ENCODE measurements at places on chromosomes 6 and 20. TPM values are rescaled to one million over a fixed set of nuclear protein-coding genes. Genes with fewer than 3 reads are reported as not detected.

The KHDC1L gene
- not detected for total RNA-seq

The PLEKHG1 gene
- 71.1 TPM for total RNA-seq

The CNR1 gene
- 16.7 TPM for total RNA-seq

The HUS1B gene
- 0.77 TPM for total RNA-seq

The CFAP61 gene
- 0.61 TPM for total RNA-seq

The RUNX2 gene
- total RNA-seq: 1.6 TPM

The CDSN gene
- not detected for total RNA-seq

The TRIM40 gene
- not detected for total RNA-seq

The B3GAT2 gene
- not detected for total RNA-seq

The RAET1G gene
- 0.51 TPM for total RNA-seq

The SSTR4 gene
- total RNA-seq: not detected

The WFDC5 gene
- not detected for total RNA-seq

The TRIM10 gene
- total RNA-seq: not detected

The DEFB123 gene
- total RNA-seq: not detected

The SPEF1 gene
- total RNA-seq: not detected

The TSBP1 gene
- total RNA-seq: not detected

The SAPCD1 gene
- total RNA-seq: 2.0 TPM

The ULBP1 gene
- 0.19 TPM for total RNA-seq

The MUC21 gene
- not detected for total RNA-seq

The ENPP4 gene
- 21.1 TPM for total RNA-seq

The SIRPD gene
- 0.42 TPM for total RNA-seq

The POPDC3 gene
- 9.7 TPM for total RNA-seq

The SLC12A5 gene
- total RNA-seq: 1.7 TPM

The NDUFAF4 gene
- total RNA-seq: 49.3 TPM

The TSHZ2 gene
- total RNA-seq: 60.5 TPM

The ITPR3 gene
- 18.5 TPM for total RNA-seq

The UTRN gene
- total RNA-seq: 193 TPM

The NMBR gene
- not detected for total RNA-seq

The RPS6KA2 gene
- total RNA-seq: 45.2 TPM

The ISM1 gene
- 4.0 TPM for total RNA-seq

The HLA-DRB1 gene
- total RNA-seq: 133 TPM

The RNF182 gene
- 1.7 TPM for total RNA-seq

The TBXT gene
- not detected for total RNA-seq

The FKBP1C gene
- not detected for total RNA-seq

The ROS1 gene
- total RNA-seq: not detected

The RBPJL gene
- not detected for total RNA-seq

The PSORS1C2 gene
- total RNA-seq: not detected

The SLPI gene
- 16.5 TPM for total RNA-seq

The STMN3 gene
- 9.9 TPM for total RNA-seq

The C20orf96 gene
- total RNA-seq: 5.0 TPM

The MRAP2 gene
- total RNA-seq: 0.16 TPM

The BIRC7 gene
- 0.35 TPM for total RNA-seq

The CDH22 gene
- total RNA-seq: 0.35 TPM

The CLDN20 gene
- not detected for total RNA-seq

The ADGRF5 gene
- 71.1 TPM for total RNA-seq

The PRR18 gene
- 1.0 TPM for total RNA-seq

Measured in mesenteric fat pad (tissue), 1 donor.